ENCODE measurements at places on chromosomes 13 and 19.
A peak's percentile ranks its signal among the peaks of the same experiment; 100 is the strongest.

DNA sequence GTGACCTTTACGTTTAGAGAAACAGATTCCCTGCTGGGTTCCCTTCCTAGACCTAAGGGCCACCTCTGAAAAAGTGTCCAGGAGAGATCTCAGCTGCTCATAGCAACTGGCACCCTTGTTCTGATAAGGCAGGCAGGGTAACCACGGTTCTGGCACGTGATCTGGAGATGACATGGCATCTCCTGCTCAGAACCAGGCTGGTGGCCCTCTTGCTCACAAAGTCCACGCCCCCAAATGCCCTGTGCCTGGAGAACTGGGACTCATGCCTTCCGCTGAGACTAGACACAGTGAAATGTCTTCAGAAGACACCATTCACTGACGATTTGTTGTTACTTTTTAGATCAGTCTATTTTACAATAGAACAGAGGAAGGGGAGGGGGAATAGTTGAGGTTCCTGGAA lies 174.1 kb downstream of the ZNF536 start:
- no peak for DNase-seq

- no peak for DNase-seq
Measured at GRCh38 chr19:12840091-12841079, 2.1 kb downstream of the MAST1 start.

DNA sequence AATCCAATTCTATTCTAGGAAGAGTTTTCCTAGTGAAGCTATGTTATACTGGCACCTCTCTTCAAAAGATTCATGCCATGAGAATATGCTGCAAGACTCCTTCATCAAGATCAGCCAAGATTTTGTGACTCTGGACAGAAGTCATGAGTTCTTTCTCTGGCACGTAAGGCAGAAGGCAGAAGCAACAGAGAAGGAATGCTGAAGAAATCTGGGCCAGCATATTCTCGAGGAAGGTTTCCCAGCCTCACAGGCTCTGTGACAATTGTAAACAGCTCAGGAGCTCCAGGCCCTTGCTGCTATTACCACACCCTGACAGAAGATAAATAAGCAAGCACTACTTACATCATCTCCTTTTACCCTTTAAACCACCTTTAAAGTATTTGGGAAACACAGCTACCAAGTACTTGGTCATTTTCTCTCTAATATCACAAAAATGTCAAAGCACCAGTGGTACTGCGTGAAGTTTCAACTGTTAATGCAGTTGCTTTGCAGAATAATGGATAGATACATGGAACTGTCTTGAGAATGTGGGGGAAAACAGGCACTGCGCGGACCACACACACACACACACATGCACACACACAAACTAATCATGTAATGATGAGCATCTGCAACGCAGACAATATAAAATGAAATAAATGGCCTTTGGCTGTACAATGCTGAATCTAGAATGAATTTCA lies 55.4 kb downstream of the INTS6 start:
- no peak for DNase-seq

GRCh38 chr19:18519962-18520847 lies 1.7 kb downstream of the ELL start:
- peak; percentile 57 for DNase-seq

DNA sequence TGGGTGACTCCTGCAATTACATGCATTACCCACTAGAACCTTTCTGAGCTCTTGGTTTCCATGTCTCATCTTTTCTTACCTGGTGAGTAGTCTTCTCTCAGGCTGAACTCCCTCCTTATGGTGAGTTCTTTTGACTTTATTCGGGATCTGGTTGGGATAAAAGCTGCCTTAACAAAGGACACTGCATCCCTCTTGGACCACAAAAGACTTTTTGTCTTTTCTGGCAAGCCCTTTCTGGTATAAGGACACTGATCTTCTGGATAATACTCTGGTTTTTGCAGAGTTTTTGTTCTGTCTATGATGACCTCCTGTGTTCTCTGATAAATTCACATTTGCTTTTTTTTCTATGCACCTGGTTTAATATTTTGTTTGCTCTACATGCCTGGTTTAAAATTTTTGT lies 66.7 kb downstream of the SLITRK1 start:
- no peak for DNase-seq

GRCh38 chr13:44223770-44224444 lies 149.7 kb upstream of the SERP2 start:
- DNase-seq, result no peak

DNA sequence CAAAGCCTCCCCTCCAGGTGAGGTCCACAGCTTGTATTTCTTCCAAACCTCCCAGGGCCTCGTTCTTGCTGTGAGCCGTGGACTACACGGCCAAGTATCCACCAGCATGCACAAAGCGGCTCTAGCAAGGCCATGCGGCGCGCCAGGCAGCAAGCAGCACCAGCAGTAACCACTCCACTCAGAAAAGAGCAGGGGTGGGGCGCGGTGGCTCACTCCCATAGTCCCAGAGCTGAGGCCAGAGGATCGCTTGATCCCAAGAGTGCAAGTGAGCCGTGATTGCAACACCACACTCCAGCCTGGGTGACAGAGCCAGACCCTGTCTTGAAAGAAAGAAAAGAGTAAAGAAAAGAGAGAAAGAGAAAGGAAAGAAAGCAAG lies 4.7 kb downstream of the CCDC8 start:
- no peak for DNase-seq

GRCh38 chr19:5844456-5845433 lies 5.2 kb upstream of the FUT6 start:
- DNase-seq, result no peak

- DNase-seq, result no peak
Measured at GRCh38 chr13:110554227-110554836, 7.2 kb downstream of the RAB20 start.

GRCh38 chr19:623974-624373 lies 9.4 kb downstream of the POLRMT start:
- DNase-seq, result no peak
